ENCODE measurements at places on chromosomes 6 and 20.
A peak's percentile ranks its signal among the peaks of the same experiment; 100 is the strongest.

DNA sequence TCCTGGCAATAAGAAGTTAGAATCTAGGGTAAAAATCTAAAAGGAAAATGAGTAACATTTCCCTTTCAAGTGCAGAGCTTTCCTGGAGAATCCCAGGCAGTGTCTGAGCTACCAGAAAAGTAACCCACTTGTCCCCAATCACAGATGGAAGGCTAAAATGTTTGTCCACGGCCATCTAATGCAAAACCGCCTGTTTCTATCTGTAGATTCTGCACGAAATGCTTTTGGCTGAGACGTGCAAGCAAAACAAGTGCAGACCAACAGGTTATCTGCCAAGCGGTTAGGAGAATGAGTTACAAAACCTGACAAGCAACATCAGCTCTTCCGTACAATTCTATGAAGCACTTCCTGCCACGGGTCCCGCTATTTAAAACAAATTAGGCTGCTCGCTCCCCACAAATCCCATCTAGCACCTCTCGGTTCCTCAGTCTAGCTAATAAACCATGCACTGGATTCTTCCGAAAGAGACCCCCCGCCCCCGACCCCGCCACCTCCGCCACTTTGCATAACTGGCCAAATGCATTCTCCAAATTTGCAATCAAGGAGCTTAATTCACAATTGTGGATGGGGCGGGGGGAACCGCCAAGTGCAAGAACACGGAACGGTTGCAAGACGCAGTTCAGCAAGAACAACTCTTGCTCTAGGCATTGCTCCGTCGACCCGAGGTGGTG is 1.4 kb downstream of the ELOVL5 start:
- DNase-seq = peak; percentile 49

- no peak for DNase-seq
These were observed 43.1 kb upstream of the TNFAIP3 start for GRCh38 chr6:137823826-137824555.

DNA sequence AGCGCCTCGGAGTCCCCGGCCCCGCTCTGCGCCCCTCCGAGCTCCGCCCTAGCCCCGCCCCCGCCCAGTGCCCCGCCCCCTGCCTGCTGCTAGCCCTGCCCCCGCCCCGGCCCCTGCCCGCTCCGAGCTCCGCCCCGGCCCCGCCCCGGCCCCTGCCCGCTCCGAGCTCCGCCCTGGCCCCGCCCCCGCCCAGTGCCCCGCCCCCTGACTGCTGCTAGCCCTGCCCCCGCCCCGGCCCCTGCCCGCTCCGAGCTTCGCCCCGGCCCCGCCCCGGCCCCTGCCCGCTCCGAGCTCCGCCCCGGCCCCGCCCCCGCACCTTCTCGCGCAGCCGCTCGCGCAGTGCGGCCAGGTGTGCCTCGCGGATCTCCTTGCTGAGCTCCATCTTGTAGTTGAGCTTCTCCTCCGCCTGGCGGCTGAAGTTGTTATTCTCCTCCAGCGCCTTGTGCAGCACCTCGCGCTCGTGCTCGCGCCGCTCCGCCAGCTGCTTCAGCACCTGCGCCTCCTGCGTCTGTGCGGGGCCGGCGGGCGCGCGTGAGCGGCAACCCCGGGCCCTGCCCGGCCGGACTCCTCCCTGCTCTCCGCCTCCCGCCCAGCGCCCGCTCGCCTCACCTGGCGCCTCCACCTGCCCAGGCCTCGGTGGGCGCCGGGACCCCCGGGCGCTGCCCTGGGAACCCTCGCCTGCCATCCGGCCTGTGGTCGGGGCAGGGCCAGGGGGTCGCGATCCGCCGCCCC is 11.3 kb downstream of the STMN3 start:
- DNase-seq = no peak

- no peak for DNase-seq
These were observed 47.2 kb downstream of the MAFB start for GRCh38 chr20:40641809-40642208.

DNA sequence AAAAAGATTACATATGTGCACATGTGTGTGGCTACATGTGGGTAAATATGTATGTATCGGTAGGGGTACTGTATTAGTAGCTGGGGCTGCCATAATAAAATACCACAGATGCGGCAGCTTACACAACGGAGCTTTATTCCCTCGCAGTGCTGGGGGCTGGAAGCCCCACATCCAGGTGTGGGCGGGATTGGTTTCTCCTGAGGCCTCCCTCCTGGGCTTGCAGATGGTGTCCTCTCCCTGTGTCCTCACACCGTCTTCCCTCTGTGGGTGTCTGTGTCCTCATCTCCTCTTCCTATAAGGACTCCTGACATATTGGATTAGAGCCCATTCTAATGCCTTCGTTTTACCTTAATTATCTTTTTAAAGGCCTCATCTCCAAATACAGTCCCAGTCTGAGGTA is 97.7 kb downstream of the LY86 start:
- DNase-seq = no peak

GRCh38 chr6:50147371-50147770 is 97.6 kb upstream of the DEFB112 start:
- DNase-seq = no peak

DNA sequence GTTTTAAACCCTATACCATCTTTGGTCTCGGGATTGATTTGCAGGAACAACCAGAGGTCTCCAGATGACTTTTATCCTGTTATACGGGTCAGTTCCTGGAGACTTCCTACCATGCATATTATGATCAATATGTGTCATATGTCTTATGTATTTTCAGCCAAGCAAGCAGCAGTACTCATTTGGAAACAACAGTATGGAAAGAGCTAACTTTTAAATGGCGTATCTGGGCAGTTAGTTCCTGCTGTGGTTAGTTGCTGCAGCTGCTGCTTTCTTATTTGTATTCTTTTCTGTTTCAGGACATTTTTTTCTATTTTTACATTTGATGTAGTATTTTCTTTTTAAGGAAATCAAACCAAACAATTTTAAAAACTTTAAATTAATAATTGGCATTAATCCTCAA is 207.5 kb downstream of the MANEA start:
- DNase-seq = no peak

- no peak for DNase-seq
These were observed 4.4 kb downstream of the ENPP4 start for GRCh38 chr6:46134216-46134615.

DNA sequence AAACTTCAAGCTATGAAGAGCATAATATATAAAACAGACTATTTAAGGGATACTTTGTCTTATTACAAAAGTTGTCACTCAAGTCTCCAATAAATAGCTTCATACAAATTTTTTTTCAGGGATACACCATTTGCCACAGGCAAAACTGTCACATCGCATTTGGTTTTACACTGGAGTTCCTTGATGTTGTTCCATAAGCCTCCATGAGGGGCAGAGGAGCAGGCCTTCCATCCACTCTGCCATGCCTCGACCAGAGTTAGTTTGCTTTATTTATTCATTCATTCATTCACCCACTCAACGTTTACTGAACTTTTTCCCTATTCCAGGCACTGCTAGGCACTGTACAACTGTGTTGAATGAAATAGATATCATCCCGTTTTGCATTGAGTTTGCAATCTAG is 246.6 kb downstream of the PHF3 start:
- DNase-seq = no peak

- DNase-seq = no peak
These were observed 45.6 kb downstream of the NFATC2 start for GRCh38 chr20:51496964-51497363.

- no peak for DNase-seq
These were observed 16.6 kb downstream of the DCDC2 start for GRCh38 chr6:24340998-24341938.

DNA sequence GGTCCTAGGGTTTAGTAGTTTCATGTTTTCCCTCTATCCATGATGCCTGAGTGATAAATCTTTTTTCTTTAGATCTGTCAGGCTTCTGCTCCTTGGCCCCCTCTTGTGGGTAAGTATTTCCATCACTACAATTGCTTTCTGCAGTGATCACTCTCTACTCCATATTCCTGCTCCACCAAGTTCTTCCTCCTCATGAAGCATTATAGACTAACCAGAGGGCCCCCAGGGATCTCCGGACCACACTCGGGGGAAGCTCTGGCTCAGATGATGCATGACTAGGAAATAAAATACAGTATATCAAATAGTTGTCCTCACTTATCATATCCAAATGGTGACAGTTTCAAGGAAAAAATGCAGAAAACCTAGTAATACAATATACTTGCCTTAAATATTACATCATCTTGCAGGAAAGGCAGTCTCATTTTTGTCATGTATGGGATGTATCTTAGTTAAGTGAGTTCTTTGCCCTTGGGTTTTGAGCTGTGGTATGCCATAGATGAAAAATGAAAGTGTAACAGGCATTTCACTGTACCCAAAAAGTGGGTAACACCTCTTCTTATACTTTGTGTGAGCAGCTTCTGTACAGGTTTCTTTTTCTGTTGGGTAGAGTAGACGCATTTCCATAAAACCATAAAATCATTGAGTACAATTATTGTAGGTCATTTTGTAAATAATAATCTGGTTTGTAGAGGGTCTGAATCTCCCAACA is 200.9 kb upstream of the EYA4 start:
- DNase-seq = no peak

DNA sequence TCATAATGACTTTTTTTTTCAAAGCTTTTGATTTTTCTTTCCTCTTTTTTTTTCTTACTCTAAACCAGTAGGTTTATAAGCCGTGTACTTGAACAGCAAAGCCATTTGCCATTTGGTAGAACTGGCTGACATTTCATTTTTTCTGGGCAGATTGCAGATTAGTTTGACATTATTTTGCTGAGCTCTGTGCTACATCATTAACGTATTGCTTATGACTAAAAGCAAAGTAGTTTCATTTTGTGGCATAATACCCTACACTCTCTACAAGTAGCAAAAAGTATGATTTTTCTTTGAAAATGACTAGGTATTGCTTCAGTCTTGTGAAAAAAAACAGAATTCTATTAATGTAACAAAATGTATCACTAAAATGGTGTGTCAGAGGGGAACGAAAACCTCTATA is 141.3 kb downstream of the GRIK2 start:
- DNase-seq = no peak

GRCh38 chr6:157896932-157897331 is 73.9 kb downstream of the SNX9 start:
- DNase-seq = no peak

DNA sequence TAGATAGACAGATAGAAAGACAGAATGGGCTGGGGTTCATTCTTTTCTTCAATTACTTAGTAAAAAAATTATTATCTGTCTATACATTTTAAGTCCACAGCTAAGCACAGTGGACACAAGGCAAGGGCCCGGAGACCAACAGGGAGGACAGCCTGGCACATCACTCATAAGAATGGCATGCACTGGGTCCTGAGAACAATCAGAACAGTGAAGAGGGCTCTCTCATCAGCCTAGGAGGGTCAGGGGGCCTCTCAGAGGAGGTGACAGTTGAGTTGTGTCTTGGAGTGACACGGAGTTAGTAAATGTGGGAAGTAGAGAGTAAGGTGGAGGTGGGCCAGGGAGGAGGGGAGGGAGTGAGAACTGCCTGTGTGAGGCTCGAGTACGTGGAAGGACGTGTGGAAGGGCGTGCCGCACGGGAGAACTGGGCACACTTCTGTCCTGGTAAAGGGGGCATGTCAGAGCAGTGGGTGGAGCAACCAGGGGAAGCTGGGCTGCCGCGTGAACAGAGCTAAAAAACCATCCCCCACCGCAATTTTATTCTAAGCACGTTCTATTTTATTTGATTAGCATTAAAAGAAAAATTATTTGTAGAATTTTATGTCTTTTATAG is 45.1 kb upstream of the DSP start:
- no peak for DNase-seq

DNA sequence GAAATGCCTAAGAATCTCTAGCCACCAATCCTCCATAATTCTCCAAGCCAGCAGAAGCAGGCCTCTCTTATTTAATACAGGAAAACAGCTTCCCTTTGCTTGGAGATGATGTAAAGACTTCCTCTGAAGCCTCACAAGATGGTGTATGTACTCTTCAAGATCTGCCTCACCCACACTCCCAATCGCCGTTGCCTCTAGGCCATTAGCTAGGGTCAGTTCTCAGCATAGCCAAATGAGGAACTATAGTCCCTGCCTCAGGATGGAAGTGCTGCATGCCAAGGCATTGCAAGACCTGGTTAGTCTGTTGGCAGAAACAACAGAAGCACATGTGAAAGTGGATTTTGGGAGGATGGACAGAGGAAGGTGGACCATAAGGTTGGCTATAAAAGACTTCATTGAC is 139.1 kb downstream of the SCML4 start:
- DNase-seq = no peak

- peak; percentile 56 for DNase-seq
These were observed 4.8 kb upstream of the SRSF12 start for GRCh38 chr6:89122625-89123024.

- no peak for DNase-seq
These were observed 21.2 kb downstream of the CUL9 start for GRCh38 chr6:43203029-43203717.

DNA sequence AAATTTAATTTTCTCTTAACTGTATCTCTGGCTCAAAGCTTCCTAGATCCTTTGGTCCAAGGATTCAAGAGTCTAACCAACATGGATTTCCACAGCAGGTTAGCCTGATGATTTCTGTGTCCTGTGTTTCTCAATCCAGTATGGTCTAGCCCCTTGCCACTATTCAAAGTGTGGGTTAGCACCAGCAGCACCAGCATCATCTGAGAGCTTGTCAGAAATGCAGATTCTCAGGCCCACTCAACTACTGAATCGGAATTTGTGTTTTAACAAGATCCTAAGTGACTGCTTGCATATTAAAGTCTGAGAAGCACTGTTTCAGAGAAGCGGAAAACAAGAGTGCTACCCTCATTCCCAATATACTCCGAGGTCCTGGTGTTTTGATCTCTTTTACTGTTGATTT is 133.8 kb upstream of the PRDM1 start:
- no peak for DNase-seq

- no peak for DNase-seq
These were observed 22.3 kb downstream of the COL20A1 start for GRCh38 chr20:63315240-63315689.

- DNase-seq = no peak
These were observed 35.7 kb downstream of the VEGFA start for GRCh38 chr6:43805699-43806042.

DNA sequence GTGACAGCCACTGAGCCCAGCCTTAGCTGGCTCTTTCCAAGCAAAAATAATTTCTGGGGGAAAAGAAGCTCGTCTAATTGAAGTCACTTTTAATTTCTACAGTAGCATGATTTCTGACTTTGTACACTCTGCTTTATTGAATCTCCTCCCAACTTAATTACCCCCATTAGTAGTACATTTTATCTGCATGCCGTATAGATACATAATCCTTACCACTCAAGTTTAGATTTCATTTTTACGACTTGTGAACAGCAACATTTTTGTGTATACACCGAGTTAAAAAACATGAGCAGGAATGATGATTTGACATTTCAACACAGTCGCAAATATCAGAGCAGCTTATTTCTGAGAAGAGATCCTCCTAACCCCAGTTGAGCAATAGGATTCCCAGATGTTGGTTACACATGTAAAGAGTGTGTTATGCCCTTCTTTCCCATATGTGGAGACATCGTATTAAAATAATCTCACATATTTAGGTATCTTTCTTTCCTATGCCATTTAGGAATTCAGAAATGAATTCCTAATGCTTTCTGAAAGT is 127.3 kb upstream of the MTHFD1L start:
- DNase-seq = no peak

GRCh38 chr6:5486214-5486613 is 224.9 kb downstream of the FARS2 start:
- DNase-seq = no peak

- peak; percentile 23 for DNase-seq
These were observed 658 bp downstream of the CUL7 start for GRCh38 chr6:43052842-43053544.
